Vein endothelial cell (primary cell): ENCODE measurements at places on chromosomes 12 and 14. TPM values are rescaled to one million over a fixed set of nuclear protein-coding genes. Genes with fewer than 3 reads are reported as not detected.

SOX5 gene
- 1.5 and 2.6 TPM in 2 replicates for total RNA-seq

BATF gene
- 2.5 and 2.9 TPM in 2 replicates for total RNA-seq

GNB3 gene
- total RNA-seq, result 2.6 and 2.9 TPM in 2 replicates

TTC9 gene
- 0.65 and 1.3 TPM in 2 replicates for total RNA-seq

ATG14 gene
- total RNA-seq, result 10.8 and 14.2 TPM in 2 replicates

PPP1R1A gene
- total RNA-seq, result not detected in 2 replicates

FUT8 gene
- total RNA-seq, result 26.1 and 27.2 TPM in 2 replicates

SIX1 gene
- 0.33 and 0.48 TPM in 2 replicates for total RNA-seq

GLS2 gene
- not detected in 2 replicates for total RNA-seq

TCL1B gene
- not detected in 2 replicates for total RNA-seq

A2M gene
- total RNA-seq, result 24.5 and 37.6 TPM in 2 replicates

FOXM1 gene
- 15.0 and 23.0 TPM in 2 replicates for total RNA-seq

PTGER2 gene
- total RNA-seq, result not detected in 2 replicates

KCNC2 gene
- total RNA-seq, result not detected in 2 replicates

TAC3 gene
- total RNA-seq, result not detected in 2 replicates

CLEC6A gene
- not detected in 2 replicates for total RNA-seq

FGF23 gene
- not detected in 2 replicates for total RNA-seq

NRXN3 gene
- 0.48 and 0.98 TPM in 2 replicates for total RNA-seq

INHBC gene
- total RNA-seq, result not detected in 2 replicates

LYZ gene
- not detected in 2 replicates for total RNA-seq

TEAD4 gene
- 43.1 and 49.4 TPM in 2 replicates for total RNA-seq

CCDC197 gene
- total RNA-seq, result not detected in 2 replicates

ANAPC7 gene
- total RNA-seq, result 35.9 and 52.7 TPM in 2 replicates

C12orf50 gene
- not detected in 2 replicates for total RNA-seq

CLEC2A gene
- total RNA-seq, result not detected in 2 replicates

C3AR1 gene
- 0.19 and 0.65 TPM in 2 replicates for total RNA-seq

ADAM20 gene
- 0.65 and 0.67 TPM in 2 replicates for total RNA-seq

ADIPOR2 gene
- total RNA-seq, result 30.1 and 42.8 TPM in 2 replicates

RHEBL1 gene
- 0.33 and 1.3 TPM in 2 replicates for total RNA-seq

SLC24A4 gene
- 0.10 TPM in 1 of 2 replicates, not detected in the other for total RNA-seq

KRT78 gene
- not detected in 2 replicates for total RNA-seq

GOLT1B gene
- total RNA-seq, result 39.5 and 61.1 TPM in 2 replicates

PRPH gene
- not detected in 2 replicates for total RNA-seq

SRRM4 gene
- not detected in 2 replicates for total RNA-seq

ADAM21 gene
- 0.19 and 0.33 TPM in 2 replicates for total RNA-seq

KLRC4 gene
- not detected in 2 replicates for total RNA-seq

SERPINA3 gene
- total RNA-seq, result not detected in 2 replicates

RNASE7 gene
- not detected in 2 replicates for total RNA-seq

DDX11 gene
- 12.7 and 18.8 TPM in 2 replicates for total RNA-seq

SLC39A5 gene
- not detected in 2 replicates for total RNA-seq

TRIAP1 gene
- total RNA-seq, result 40.8 and 52.4 TPM in 2 replicates

CEBPE gene
- total RNA-seq, result not detected in 2 replicates

DMAC2L gene
- total RNA-seq, result 6.6 and 8.8 TPM in 2 replicates

KLRD1 gene
- total RNA-seq, result under 0.01 TPM in 2 replicates

PRH2 gene
- 0.65 TPM in 1 of 2 replicates, not detected in the other for total RNA-seq

PRKAB1 gene
- total RNA-seq, result 21.2 and 22.8 TPM in 2 replicates

IL31 gene
- total RNA-seq, result not detected in 2 replicates

SIX6 gene
- total RNA-seq, result not detected in 2 replicates

TRIM9 gene
- total RNA-seq, result under 0.01 TPM in 2 replicates

MGP gene
- total RNA-seq, result 81.4 and 247 TPM in 2 replicates

CPNE6 gene
- not detected in 2 replicates for total RNA-seq

RIMKLB gene
- total RNA-seq, result 49.3 and 90.5 TPM in 2 replicates

ST8SIA1 gene
- under 0.01 TPM in 1 of 2 replicates, not detected in the other for total RNA-seq
